Epithelial cell of prostate (primary cell): ENCODE measurements at places on chromosomes 1 and 21.

DNA sequence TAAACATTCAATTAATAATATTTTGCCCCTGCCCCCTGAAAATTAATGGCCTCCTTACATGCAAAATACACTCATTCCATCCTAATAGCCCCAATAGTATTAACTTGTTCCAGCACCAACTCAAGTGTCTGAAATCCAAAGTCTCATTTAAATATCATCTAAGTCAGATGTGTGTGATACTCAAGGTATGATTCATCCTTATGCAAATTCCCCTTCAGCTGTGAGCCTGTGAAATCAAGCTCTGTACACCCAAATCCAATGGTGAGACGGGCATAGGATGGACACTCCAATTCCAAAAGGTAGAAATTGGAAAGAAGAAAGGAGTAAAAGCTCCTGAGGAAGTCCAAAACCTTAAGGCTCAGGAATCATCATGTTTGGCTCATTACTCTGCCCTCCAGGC, 83.5 kb downstream of the HHAT start:
- no peak for DNase-seq

DNA sequence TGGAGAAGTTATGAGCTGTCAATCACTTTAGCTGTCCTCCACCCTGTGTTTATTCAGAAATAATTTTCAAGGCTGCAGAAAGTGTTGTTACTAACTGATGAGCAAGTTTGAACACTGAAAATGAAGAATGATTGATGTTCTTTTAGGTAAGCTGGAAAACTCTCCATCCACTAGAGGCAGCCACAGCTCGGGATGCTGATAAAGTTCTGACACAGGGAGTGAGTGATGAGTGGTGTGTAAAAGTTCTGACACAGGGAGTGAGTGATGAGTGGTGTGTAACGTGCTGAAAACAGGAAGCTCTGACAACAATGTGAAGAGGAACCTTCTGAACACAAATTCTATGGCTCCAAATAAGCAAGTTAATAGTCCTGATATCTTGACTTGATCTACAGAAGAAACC, 197.5 kb upstream of the PTBP2 start:
- no peak for DNase-seq

- peak; percentile 36 for DNase-seq
Measured at GRCh38 chr1:66217021-66217420, 316.9 kb upstream of the SGIP1 start.

- no peak for DNase-seq
Measured at GRCh38 chr21:31374395-31374794, 30.3 kb upstream of the TIAM1 start.

- DNase-seq, result no peak
Measured at GRCh38 chr1:93908394-93909145, 660 bp downstream of the GCLM start.

- DNase-seq, result no peak
Measured at GRCh38 chr1:198241553-198241952, 84.8 kb downstream of the NEK7 start.

DNA sequence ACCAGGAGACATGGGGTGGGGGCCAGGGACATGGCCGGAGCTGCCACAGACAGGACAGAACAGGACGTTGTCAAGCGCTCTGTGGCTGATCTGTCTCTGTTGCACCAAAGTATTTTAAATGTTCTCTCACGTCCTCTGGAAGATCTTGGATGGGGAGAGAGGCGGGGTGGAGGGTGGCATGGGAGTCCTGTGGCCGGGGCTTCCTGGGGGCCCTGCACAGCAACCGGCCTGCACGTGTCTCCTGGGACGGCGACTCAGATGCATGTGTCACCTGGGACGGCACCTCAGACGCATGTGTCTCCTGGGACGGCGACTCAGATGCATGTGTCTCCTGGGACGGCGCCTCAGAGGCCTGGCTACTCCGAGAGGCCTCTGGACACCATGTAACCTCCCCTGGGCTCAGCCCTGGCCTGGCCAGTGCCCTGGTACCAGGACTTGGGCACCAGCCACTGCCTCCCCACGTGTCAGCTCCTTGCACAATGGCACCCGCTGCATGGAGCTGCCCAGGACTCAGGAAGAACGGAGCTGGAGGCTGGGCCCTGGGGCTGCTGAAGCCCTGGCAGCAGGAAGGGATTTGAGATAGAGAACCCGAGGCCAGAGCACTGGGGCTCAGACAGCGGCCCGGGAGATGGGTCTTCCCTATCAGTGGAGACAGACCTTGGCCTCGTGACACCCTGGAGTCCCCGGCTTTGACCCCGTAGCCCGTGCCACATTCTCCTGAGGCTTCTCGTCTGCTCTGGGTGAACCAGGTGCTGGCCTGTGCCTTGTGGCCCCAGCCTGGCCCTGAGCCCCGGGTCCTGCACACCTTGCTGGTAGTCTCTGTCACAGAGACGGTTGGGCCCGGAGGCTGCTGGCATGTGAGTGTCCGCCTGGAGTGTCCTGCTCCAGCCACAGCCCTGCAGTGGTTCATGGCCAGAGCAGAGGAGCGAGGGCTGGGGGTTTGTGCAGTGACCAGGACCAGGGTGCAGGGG, 14.7 kb upstream of the SLC19A1 start:
- DNase-seq, result no peak

DNA sequence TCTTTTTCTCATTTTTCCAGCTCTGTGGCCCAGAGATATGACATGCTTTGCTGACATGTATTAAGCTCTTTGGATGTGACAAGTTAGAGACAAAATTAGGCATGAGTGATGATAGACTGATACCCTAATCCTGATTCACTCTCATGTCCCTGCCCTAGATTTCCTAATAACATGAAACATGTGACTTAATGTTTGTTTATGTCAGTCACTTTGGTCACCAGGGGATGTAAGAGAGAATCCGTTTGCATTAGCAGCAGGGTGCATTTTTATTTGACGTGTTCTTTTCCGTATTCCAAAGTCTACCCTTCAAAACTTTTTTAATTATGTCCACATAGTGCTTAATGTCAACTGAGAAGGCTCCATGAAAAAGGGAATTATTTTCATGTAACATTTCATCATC, 192.4 kb downstream of the HMCN1 start:
- DNase-seq, result no peak

GRCh38 chr1:30472009-30472408, 251.4 kb downstream of the MATN1 start:
- DNase-seq, result no peak

- no peak for DNase-seq
Measured at GRCh38 chr1:179775009-179775408, 31.9 kb downstream of the FAM163A start.

GRCh38 chr21:45383615-45384201, 21.3 kb upstream of the COL18A1 start:
- DNase-seq, result no peak

- no peak for DNase-seq
Measured at GRCh38 chr1:201766131-201766866, 62.7 kb upstream of the IPO9 start.

DNA sequence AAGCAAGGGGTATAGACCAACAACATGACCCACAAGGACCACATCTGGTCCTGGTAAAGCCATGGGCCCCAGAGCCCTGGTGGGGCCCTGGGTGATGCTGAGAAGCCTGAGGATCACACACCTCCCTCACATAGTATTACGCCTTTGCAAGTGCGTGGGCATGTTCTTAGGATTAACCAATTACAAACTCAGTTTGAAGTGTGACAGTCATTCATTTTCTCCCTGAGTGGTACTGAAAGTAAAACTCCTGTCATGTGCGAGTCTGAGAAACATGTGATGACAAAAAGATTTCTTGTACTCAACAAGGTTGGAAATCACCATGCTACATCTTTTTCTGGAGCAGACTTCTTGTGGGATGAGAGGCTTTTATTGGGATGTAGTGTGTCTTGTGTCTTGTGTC, 315.3 kb upstream of the DUSP10 start:
- no peak for DNase-seq

GRCh38 chr21:46626975-46627501, 8.4 kb upstream of the PRMT2 start:
- no peak for DNase-seq

GRCh38 chr21:39115576-39116235, 67.5 kb downstream of the PSMG1 start:
- DNase-seq, result no peak

DNA sequence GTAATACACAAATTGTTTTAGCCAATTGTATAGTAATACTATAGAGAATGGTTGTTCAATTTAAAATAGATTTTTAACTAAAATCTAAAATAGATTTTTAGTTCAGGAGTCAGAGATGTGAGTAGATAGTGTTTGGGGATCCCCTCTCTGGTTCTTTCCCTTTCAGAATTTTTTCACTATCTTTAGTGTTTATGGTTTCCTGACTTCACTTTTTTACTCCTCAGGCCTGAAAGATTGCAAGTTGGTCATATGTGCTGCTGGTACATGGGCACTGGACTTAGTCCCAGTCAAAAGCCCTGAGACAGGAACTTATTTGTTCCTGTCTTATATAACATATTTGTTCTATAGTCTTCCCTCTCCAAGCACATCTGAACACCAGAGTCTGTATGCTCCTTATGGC, 96.8 kb upstream of the ATP1B1 start:
- no peak for DNase-seq

GRCh38 chr1:64515427-64515826, 45.5 kb downstream of the CACHD1 start:
- DNase-seq, result no peak

DNA sequence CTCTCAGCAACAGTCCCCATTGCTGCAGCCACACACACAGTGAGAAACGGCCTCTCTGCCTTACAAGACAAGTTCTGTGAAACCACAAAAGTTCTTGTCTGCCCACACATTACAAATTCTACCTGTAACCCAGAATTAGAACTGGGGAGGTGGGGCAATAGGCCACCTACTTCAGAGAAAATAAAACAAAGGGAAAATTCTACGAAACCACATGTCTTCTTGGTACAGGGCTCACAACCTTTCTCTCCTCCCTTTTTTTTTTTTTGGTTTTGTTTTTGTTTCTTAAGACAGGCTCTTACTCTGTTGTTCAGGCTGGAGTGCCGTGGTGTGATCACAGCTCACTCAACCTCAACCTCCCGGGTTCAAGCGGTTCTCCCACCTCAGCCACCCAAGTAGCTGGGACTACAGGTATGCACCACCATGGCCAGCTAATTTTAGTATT, 30.2 kb downstream of the LPAR3 start:
- no peak for DNase-seq

- no peak for DNase-seq
Measured at GRCh38 chr1:224757508-224757907, 141.4 kb downstream of the CNIH3 start.

- DNase-seq, result peak; percentile 85
Measured at GRCh38 chr1:109892561-109893368, 17.9 kb upstream of the CSF1 start.
